ENCODE measurements at places on chromosomes 3 and 15.

- no peaks in the 10 kb centered on the region for H3K27me3 ChIP-seq
- H3K36me3 ChIP-seq: no peaks in the 10 kb centered on the region
- no peak overlapping the region for H3K4me3 ChIP-seq
Observed at GRCh38 chr15:93307513-93307912, 218.5 kb upstream of the RGMA start.

DNA sequence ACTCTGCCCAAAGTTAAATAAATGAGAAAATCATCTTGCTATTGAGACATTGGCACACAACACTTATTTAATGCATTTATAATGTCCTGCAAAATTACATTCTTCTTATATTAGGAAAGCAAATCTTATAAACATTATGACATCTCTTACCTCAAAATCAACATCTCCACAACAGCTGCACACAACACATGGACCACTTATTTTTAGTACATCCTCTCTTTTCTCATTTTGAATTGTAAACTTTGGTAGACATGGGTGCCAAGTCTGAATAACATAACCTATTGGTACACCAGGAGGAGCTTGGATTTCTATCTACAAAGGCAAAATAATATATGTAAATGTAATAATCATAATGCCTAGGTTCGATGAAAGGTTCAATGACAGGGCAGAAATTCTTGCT is 23.0 kb downstream of the PLSCR1 start:
- H3K27me3 ChIP-seq: no peaks in the 10 kb centered on the region
- H3K27ac ChIP-seq: no peak overlapping the region
- H3K4me1 ChIP-seq: no peaks in the 10 kb centered on the region
- H3K4me3 ChIP-seq: no peak overlapping the region
- H3K36me3 ChIP-seq: peaks cover 13% of the 10 kb centered on the region

DNA sequence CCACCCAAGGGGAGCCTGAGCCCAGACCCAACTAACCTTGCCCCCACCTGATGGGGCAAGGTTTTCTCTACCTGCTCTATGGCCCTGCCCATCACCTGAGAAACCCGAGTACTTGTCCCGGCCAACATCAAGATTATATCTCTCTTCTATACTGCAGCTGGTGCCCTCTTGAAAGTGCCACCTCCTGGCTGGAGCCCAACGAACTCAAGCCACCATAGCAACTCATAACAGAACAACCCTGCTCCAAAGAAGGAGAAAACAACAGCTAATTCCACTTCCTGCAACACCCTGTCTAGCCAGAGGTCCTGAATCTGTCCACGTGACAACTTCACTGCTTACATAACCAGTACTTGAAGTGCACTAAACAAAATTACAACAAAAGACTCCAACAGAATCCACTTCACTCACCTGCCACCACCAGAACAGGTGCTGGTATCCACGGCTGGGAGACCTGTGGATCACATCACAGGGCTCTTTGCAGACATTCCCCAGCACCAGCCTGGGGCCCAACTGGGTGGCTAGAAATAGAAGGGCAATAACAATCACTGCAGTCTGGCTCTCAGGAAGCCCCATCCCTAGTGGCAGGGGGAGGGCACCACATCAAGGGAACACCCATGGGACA is 49.2 kb downstream of the PIERCE2 start:
- no peak overlapping the region for H3K27ac ChIP-seq
- no peaks in the 10 kb centered on the region for H3K4me1 ChIP-seq
- H3K4me3 ChIP-seq: no peak overlapping the region
- DNase-seq: no peak
- H3K27me3 ChIP-seq: peaks cover 3% of the 10 kb centered on the region
- H3K36me3 ChIP-seq: no peaks in the 10 kb centered on the region

- H3K27me3 ChIP-seq: no peaks in the 10 kb centered on the region
- H3K27ac ChIP-seq: no peak overlapping the region
- DNase-seq: no peak
- peaks cover 42% of the 10 kb centered on the region for H3K4me1 ChIP-seq
- peaks cover 4% of the 10 kb centered on the region for H3K36me3 ChIP-seq
Observed at GRCh38 chr3:125591116-125591760, 4.1 kb downstream of the OSBPL11 start.

DNA sequence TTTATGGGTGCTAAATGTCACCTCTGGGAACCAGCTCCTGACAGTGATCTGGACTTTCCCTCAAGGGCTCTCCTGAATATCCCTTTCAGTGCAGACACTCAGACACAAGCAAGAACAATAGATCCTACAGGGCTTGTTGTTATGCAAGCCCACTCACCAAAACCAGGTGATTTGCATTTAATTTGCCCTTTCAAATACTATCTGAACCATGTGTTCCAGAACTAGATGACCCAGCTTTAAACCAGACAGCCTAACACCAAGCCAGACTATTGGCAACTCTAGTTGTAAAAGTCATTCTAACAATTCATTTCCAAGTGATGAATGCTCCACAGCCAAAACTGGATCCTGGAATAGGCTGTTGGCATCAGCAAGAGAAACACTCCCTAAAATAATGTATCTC is 5.6 kb upstream of the ATP8B4 start:
- H3K4me1 ChIP-seq: no peaks in the 10 kb centered on the region
- no peaks in the 10 kb centered on the region for H3K36me3 ChIP-seq
- H3K27me3 ChIP-seq: no peaks in the 10 kb centered on the region
- no peak for DNase-seq
- no peak overlapping the region for H3K27ac ChIP-seq
- H3K4me3 ChIP-seq: no peak overlapping the region

Data from CD4-positive, alpha-beta T cell (primary cell).